SK-N-MC (cell line): ENCODE measurements at places on chromosomes 13 and 19.

DNA sequence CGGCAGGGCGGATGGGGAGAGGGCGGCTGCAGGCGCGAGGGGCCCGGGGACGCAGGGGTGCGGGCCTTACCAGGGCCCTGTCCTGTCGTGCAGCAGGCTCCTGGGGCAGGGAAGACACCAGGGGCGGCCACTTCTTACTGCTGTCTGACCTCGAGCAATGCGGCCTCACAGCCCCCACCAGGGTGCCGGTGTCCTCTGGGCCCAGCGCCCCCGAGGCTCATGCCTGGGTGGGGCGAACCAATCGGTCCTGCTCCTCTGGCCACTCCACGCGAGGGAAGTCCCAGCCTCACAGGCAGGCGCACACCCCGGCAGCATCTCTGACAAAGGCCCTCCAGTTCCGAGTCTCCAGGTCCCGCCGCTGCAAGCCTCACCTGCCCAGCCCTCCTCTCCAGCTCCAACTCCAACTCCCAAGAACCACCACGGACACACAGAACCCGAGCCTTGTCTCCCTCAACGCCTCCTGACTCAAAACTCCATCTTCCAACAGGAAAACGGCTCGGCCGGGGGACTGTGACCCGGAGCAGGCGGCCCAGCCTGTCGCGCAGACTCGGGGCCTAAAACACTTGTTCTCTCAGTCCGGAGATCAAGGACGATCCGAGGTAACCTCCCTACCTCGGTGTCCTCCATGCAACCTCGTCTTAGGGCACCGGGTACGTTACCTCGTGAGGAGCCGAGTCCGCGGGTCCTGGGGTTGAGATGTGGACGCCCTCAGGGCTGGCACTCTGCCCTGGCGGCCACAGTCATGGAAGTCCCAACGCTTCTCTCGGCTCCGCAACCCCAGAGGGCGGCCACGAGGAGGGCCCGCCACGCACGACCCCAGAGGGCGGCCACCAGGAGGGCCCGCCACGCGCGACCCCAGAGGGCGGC, 6.5 kb downstream of the FGF22 start:
- no peak for DNase-seq

DNA sequence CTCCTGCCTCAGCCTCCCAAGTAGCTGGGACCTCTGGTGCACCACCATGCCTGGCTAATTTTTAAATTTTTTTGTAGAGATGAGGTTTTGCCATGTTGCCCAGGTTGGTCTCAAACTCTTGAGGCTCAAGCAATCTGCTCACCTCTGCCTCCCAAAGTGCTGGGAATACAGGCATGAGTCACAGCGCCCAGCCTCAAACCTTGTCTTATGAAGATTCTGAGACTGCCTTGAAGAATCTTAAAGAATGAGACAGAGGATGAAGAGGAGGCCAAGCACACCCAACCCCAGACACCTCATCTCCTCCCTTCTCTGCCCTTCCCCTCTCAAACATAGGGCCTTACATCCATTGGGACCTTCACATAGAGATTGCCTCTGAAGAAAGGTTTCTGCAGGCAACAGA, 179.7 kb downstream of the ABCC4 start:
- no peak for DNase-seq

DNA sequence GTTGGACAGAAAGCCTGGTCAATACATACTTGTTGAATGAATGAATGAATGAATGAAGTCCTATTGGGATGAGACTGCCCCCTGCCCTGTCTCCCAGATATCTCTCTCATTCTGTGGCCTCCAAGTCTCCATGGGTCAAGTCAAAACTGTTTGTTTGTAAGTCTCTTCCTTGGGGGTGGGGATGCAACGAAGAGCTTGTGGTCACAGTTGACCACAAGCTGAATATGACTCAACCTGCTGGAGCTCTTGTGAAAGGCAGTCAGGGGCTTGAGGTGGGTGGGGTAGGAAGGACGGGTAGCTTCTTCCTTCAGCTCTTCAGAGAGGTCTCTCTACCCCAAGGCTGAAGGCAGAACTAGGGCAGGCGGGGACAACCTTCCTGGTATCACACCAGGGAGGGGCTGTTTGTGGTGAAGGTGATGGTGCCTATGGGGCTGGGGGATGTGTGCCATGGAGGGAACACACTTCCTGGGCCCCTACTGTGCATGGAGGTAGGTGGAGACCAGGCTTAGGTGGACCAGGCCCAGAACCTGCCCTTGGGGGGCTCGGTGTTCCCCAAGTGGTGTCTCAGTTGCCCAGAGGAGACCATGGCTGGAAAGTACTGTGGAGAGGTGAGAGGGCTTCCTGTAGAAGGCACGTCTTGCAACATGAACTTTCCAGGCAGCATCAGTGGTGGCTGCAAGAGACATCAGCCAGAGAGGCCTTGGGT, 8.0 kb downstream of the MYO1F start:
- DNase-seq, result no peak

GRCh38 chr19:42473686-42474085, 30.9 kb upstream of the CXCL17 start:
- DNase-seq, result no peak

- DNase-seq, result no peak
Observed at GRCh38 chr19:30074096-30074495, 132.1 kb downstream of the URI1 start.

GRCh38 chr13:110921695-110922094, 6.8 kb upstream of the ANKRD10 start:
- no peak for DNase-seq

- DNase-seq, result no peak
Observed at GRCh38 chr13:101179021-101179420, 237.3 kb downstream of the NALCN start.

DNA sequence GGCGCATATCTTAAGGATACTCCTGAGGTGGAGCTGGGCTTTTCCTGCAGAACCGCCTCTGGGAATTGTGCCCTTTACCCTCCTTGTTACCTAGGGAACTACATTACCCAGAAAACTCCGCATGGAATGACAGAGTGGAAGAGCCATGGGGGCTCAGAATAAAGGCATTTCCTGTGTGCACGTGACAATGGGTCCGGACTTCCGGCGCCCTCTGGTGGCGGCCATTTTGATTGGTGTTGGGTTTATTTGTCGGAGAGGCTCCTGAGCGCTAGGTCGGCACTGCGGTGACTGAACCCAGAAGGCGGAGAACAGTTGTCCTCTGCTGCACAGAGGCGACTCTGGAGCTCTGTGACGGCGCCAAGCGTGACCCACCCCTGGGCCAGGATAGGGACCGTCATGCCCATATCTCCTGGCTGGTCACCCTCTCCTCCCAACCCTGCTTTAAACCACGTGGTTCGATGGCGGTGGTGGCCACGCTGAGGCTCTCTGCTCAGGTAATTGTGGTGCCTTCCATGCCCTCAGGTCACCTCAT, at the start of gene ZNF587B:
ZNF587B (plus strand) TSS at position 229 of the 532 bp plus-strand sequence; CDS start at position 459, 230 bp downstream.
- no peak for DNase-seq

GRCh38 chr13:64480672-64481071, 2749.5 kb downstream of the PCDH9 start:
- no peak for DNase-seq

- DNase-seq, result no peak
Observed at GRCh38 chr13:108963276-108963810, 333.9 kb downstream of the MYO16 start.

DNA sequence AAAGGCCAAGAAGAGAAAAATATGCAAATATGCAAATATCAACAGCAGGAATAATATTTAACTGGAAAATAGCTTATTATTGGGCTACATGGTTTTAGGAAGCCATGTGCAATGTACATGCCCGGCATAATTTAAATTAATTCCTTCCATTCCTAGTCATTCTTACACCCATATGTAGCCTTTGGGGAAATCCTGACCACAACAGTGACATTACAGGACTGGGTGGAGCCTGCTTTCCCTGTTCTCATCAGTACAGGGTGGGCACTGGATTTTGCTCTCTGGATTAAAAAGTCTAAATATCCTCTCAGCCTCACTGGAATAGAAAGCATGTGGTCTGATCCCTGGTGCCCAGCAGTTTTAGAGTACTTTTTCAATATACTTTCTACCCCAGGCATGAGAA, 198.2 kb downstream of the DNAJC15 start:
- DNase-seq, result no peak

DNA sequence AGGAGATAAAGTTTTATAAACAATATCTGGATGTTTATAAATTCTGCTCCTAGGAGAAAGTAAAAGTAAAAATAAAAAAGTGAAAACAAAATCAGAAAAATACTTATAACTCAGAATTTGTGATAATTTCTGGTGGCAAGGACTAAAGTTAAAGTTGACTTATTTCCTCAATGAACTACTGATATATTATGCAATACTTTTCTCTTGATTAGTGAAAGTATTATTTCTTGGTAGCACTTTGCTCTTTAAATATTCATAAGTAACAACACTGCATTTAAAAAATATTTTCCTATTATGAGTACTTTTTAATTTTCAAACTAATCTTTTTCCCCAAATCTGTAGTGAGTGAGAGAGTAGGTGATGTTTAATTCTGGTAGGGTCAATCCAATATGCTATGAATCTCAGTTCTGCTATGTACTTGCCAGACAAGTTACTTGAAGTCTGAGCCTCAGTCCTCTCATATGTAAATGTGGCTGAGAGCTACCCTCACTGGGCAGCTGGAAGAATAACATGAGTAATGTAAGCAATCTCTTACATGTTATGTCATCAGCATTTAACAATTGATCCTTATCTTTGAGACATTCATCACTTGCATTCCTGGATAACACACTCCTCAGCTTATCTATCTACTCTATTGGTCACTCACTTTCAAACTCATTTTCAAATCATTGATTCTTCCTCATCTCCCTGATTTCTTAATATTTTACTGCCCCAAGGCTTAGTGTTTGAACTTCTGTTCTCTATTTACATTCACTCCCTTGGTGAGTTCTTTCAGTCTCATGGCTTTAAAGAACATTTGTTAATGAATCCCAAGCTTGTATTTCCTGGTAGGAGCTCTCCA, 239.0 kb downstream of the RGCC start:
- no peak for DNase-seq

- DNase-seq, result no peak
Observed at GRCh38 chr13:98204546-98204945, 27.5 kb upstream of the RNF113B start.

DNA sequence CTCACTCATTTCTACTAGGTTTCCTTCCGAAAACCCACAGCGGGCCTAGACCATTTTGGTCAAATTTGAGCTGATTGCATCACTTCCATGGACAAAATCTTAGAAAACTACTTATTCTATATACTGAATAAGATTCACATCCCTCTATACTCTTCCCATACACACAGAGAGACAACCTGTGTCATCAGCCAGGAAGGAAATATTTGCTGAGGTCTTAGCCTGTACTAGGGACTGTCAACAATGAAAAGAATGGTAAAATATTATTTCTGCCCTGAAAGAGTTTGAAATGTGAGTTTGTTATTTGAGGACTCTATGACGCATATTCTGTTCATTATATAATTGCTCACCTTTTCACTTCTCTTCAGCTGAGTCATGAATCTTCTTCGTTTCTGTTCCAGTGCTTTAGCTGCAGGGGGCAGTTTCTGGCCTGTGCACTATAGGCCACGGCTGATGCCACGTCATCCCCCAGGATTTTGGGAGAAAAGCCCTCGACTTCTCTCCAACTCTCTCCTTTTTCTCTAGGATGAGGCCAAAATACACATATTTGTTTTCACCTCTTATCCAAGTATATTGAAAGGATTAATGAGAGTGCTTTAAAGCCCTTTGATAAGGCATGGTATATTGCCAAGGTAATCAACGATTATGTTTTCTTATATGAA, 47.7 kb downstream of the GSX1 start:
- no peak for DNase-seq

DNA sequence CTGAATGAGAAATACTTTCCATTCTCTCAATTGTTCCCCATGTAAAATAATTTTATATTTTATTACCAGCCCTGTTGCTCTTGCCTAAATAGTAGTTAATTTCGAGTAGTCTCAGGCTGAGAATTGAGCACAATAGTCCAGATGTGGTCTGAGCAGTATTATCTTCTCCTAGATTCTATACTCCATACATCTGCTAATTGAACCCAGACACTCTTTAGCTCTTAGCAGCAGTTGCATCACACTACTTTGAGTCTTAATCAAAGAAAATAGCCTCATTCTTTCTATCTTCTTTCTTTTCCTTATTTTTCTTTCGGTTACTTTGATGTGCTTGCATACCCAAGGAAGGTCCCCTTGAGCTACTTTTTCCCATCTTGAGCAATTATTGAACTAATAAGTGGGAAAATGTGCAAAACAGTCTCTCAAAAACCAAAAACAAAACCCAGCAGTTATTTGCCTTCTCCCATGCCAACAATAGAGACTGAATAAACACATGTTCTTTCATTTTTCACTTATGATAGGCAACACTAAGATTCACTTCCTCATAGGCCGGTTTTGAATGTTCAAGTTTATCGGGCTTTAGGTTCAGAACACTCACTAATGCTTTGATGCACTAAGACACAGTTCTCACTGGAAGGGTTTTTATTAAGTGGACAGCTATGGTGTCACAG, 204.5 kb downstream of the POU4F1 start:
- DNase-seq, result no peak

- DNase-seq, result no peak
Observed at GRCh38 chr19:38411041-38411712, 8.3 kb downstream of the FAM98C start.

DNA sequence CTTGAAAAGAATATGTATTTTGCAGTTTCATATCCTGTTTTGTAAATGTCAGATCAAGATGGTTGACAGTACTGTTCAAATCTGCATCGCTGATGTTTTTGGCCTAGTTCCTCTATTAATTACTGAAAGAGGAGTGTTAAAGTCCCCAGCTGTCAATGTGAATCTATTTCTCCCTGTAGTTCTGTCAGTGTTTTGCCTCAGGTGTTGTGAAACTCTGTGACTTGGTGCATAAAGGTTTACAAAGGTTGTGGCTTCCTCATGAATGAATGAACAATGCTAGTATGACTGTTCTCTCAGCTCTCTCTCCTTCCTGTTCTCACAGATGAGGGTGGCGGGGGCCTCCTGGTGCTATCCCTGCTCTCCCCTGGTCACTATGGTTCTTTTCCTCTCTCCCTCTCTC, 142.4 kb downstream of the MYCBP2 start:
- no peak for DNase-seq

- DNase-seq, result no peak
Observed at GRCh38 chr19:29342721-29343120, 129.8 kb upstream of the UQCRFS1 start.
